ENCODE measurements at places on chromosomes 3 and 15.
A peak's percentile ranks its signal among the peaks of the same experiment; 100 is the strongest.

GRCh38 chr15:38627689-38628277 lies 63.2 kb upstream of the RASGRP1 start:
- DNase-seq: no peak

DNA sequence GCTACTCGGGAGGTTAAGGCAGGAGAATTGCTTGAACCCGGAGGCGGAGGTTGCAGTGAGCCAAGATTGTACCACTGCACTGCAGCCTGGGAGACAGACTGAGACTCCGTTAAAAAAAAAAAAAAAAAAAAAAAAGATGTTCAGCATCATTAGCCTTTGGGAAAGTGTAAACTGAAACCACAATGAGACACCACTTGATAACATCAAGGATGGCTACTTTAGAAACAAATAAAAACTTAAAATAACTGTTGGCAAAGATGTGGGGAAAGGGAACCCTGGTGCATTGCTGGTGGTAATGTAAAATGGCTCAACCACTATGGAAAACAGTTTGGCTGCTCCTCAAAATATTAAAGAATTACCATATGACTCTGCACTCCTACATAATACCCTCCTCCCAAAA lies 1.9 kb downstream of the LEO1 start:
- DNase-seq: no peak

DNA sequence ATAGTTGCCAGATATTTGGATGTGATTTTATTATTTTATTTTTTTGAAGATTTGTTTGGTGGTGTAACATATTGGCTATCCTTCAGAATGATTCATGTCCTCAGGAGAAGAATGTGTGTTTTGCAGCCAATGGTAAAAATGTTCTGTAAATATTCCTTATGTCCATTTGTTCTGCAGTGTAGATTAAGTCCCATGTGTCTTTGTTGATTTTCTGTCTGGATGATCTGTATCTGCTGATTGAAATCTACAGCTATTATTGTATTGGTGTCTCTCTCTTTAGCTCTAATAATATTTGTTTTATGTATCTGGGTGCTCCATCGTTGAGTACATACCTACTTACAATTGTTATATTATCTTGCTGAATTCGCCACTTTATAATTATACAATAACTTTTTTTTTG lies 1641.7 kb downstream of the OTOL1 start:
- DNase-seq: no peak

DNA sequence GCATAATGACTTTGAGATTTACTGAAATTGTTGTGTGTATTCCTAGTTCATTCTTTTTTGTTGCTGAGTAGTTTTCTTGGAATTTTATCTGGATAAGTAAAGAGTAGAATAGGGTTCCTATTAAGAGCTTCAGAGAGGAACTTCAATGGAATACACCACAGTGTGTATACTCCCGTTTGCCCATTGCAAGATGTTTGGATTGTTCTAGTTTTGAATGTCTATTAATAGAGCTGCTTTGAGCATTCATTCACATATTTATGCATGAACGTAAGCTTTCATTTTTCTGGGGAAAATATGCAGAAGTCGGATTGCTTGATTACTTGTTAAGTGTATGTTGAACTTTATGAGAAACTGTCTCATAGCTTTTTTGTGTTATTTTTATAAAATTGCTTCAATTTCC lies 580.5 kb downstream of the OTOL1 start:
- DNase-seq: no peak

GRCh38 chr15:68034081-68034480 lies 20.0 kb upstream of the PIAS1 start:
- DNase-seq: no peak

GRCh38 chr3:172464306-172464705 lies 16.1 kb upstream of the GHSR start:
- DNase-seq: no peak

DNA sequence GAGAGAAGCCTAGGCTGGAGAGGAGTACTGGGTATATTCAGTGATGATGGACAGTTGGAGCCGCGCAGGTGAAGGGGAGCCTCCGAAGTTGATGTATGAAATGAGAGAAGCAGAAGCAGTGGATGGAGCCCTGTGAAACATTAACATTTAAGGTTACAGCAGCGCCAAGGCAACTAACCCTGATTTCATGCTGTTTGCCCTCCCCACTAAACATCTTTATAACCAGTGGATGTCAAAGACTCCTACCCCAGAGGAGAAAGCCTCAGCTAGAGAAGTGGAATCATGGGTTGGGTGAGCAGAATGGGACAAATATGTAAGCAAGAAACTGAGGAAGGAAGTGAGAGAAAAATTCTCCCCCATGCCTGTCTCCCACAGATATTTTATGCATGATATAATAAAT lies 92.0 kb upstream of the NMNAT3 start:
- no peak for DNase-seq

GRCh38 chr3:15261274-15261673 lies 55.2 kb downstream of the CAPN7 start:
- DNase-seq: no peak

DNA sequence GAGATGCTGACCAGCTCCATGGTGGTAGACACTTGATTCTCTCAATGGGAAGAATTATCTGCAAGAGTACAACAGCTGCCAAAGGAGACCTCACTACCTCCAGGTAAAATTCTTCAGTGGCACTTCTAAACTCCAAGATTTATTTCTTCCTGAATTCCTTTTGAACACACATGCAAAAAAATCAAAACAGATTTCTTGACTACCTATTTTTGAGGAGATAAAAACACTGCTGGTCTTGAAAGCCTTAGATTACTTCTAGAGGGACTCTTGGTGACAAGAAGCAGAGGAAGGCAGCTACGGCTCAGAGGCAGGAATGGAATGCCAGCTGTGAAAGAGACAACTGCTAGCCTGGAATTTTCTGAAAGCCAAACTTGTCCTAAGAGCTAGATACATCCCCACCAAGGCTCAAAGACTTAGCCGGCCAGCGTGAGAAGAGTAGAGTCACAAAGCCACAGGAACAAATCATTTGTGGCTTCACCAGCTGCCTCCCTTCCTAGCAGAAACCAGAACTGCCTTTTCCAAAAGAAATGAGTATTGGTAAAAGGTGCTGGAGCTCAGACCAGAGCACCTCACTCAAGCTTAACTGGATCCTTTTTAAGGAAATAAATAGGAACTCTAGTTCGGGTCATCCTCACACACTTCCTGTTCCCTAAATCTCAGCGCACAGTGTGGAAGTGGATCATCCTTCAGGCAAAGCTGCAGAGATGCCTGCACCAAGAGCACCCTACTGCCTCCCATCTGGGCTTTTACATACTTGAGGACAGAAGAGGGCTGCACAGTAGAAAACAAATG lies 32.6 kb downstream of the CLK3 start:
- DNase-seq: no peak

DNA sequence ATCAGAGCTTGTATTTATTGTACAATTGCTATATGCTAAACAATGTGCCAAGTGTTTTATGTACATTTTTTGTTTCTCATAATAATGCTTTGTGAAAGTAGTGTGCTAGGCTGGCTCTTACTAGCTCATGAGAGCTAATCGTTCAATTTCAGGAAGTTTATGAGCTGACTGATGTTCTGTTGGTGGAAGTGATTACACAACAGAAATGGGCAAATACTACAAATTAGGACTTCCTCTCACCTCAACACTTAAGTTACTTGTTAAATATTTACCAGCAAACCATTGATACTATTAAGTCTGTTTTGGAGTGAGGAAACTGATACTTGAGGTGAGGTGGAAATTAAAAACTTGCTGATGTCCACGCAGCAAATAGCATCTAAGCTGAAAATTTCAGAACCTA lies 32.3 kb downstream of the SLC9C1 start:
- no peak for DNase-seq

- no peak for DNase-seq
Measured at GRCh38 chr15:80288131-80288530, 36.1 kb upstream of the CTXND1 start.

- DNase-seq: no peak
Measured at GRCh38 chr3:40337136-40338108, 27.9 kb downstream of the EIF1B start.

DNA sequence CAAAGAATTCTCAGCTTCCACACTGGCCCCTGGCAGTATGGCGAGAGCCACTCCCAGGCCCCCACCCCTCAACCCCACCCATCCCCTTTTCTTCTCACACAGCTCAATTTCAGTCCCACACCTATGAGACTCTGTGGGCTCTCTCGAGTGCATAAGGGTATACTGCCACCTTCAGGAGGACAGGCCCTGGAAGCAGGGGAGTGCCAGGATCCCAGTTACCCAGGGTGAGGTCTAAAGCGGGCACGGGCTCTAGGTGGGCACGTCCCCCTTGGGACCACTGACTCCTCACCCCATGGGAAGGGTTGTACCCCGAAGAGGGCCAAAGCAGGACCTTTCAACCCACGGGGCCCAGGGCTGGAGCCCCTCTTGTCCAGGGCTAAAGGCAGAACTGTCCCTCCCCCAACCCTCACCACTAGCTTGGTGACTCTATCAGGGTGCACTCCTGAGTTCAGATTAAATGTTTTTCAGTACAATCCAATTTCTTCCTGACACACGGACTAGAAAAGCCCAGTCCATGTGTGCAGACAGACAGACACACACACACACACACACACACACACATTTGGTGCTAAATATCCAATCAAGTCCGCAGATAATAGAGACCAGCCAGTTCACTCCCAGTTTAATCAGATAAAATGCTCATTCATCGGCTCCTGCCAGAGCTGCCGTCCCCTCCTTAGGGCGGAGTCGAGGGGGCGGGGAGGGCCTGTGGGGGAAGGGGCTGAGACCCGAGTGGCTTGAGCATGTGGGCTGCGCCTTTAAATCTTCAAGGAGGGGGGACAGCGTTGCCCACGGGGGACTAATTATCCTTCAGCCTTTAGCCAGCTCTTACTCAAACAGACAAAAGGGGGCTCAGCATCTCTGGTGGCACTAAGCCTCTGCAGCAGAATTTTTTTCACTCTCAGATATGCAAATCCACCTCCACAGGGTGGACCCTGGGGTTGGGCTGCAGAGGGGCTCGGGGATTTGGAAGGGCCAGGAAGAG lies 59.3 kb downstream of the CYP11A1 start:
- DNase-seq: peak; percentile 38

- no peak for DNase-seq
Measured at GRCh38 chr15:93018574-93018973, 70.4 kb downstream of the RGMA start.

GRCh38 chr3:82875401-82875800 lies 1114.0 kb upstream of the GBE1 start:
- DNase-seq: no peak

DNA sequence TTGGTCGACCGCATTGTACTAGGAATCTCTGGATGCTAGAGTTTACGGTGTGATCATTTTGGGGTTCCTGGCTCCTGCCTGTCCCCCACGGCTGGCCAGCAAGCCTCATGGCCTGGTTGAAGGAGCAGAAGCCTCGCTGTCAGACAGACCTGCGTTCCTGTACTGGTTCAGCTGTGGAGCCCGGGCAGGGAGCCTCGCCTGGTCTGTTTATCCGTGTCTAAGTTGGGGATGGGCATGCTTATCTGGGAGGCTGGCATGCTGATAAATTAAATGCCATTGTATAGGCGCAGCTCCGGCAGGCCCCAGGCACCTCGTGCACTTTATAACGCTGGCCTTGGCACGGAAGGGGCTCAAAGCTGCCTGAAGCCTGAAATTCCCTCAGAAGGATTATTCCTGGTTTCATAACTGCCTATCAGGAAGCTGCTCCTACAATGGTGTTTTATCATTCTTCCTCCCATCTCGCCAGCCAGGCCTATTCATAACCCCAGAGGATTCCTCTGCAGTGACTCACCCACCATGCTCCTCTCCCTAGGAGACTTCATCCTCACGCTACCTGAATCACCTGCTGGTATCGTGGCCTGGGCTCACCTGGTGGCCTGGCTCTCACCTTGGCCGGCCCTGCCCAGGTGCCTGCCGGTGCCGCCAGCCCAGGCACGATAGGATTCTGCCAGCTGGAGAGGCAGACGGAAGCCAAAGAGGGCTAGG lies 110.9 kb downstream of the ASB7 start:
- DNase-seq: no peak

GRCh38 chr3:191380001-191380400 lies 49.7 kb upstream of the UTS2B start:
- DNase-seq: no peak

DNA sequence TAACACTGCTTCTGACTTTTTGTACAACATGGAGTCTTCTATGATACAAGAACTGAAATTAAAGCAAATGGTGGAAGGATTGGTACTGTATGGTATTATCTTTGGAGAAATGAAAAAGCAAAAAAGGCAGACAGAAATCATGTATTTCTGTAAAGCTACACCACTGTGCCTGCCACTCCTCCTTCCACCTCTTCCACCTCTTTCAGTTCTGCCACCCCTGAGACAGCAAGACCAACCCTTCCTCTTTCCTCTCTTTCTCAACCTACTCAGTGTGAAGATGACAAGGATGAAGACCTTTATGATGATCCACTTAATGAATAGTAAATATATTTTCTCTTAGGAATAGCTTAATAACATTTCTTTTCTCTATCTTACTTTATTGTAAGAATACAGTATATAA lies 57.0 kb downstream of the CD200 start:
- DNase-seq: no peak

- no peak for DNase-seq
Measured at GRCh38 chr3:179318876-179319275, 4.0 kb upstream of the ZNF639 start.

GRCh38 chr3:40714771-40715345 lies 190.1 kb downstream of the ZNF621 start:
- no peak for DNase-seq

DNA sequence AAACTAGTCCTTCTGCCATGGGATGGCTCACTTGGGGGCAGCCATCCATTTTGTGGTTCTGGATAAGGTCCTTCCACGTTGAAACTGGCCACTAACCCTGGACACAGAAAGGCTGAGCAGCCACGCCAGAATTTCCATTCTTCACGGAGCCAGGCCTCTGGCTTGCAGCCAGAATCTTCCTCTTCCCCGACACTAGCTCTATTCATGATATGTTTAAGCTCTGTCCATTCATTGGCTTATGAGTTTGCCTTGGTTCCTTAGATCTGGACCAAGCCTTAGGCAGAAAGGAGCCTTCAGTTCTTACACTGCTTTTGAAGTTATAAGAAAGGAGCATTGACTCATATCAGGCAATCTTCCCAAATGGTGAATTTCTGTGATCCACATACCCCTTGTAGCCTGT lies 288.4 kb upstream of the GOLGA6L4 start:
- no peak for DNase-seq

DNA sequence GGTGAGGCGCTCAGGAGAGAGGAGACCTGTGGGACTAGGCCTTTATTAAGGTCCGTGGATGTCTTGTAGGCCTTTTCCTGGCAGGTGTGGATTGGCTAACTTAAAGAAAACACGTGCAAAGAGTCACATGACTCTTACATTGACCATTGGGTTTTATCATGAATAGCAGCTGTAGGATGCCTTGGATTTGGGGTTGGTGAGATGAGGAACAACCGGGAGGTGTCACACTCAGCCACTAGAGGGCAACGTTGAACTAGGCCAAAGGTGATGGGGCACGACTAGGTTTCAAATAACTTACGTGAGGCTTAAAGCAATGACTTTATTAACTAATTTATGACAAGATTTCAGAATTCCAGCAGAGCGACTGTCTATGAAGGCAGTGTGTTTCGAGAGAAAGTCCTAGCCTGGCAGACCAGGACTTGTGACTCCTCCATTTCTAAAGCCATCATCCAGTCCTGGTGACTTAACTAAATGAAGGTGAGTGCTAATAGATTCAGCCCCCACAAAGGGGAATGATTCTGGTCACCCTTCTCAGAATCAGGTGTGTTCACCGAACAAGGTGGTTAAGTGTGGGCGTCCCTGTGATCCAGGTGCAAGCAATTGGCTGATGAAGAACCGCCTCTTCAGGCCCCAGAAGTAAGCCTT lies 345.6 kb downstream of the MCTP2 start:
- DNase-seq: peak; percentile 51

GRCh38 chr3:45572755-45573154 lies 21.8 kb upstream of the LIMD1 start:
- no peak for DNase-seq

- DNase-seq: no peak
Measured at GRCh38 chr3:18307529-18307928, 117.6 kb downstream of the SATB1 start.
